AG04450 (cell line): ENCODE measurements at places on chromosomes 12 and 14. TPM values are rescaled to one million over a fixed set of nuclear protein-coding genes. Genes with fewer than 3 reads are reported as not detected.

The EXOC3L4 gene
- not detected in 2 replicates for polyA plus RNA-seq

The LPAR5 gene
- not detected in 2 replicates for polyA plus RNA-seq

The SPTB gene
- polyA plus RNA-seq, result 0.01 TPM in 1 of 2 replicates, not detected in the other

DNA sequence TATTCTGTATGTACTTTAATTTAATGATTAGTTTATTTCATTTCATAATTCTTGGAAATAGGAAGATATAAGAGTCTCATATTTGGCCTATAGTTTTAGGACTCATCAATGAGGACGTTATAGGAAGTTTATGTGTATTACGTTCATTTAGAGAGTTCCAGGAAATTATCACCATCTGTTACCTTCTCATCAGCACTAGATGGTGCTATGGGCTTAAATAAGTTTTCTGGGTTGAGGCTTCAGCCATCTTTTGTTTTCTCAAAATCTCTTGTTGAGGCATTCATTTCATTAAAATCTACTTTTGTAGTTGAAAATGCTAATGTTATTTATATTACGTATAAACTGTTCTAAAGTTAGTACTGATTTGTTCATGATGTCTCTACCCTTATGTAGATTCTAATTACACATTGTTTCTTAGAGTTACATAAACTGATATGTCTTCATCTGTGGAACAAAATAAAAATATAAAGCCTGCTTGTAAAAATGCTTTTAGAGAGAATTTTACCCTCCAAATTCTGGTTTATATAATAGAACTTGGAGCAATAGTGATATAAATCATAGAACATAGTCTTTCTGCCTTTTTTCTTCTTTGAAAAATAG is 89.2 kb downstream of the CFAP54 start:
- peak; percentile 33 for DNase-seq

GRCh38 chr12:54831631-54832030 is 22.7 kb upstream of the MUCL1 start:
- no peak for DNase-seq

DNA sequence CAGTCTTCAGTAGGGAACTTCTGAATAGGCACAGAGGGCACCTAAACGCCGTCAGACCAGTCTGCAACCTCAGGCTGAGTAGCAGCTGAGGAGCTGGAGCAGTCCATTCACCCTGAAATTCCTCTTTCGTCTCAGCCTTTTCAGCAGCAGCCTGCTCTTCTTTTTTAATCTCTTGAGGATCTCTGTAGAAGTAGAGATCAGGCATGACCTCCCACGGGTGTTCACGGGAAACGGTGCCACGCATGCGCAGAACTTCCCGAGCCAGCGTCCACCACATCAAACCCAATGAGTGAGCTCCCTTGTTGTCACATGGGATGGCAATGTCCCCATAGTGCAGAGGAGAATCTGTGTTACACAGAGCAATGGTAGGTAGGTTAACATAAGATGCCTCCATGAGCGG is 11.1 kb upstream of the MARK3 start:
- no peak for DNase-seq

DNA sequence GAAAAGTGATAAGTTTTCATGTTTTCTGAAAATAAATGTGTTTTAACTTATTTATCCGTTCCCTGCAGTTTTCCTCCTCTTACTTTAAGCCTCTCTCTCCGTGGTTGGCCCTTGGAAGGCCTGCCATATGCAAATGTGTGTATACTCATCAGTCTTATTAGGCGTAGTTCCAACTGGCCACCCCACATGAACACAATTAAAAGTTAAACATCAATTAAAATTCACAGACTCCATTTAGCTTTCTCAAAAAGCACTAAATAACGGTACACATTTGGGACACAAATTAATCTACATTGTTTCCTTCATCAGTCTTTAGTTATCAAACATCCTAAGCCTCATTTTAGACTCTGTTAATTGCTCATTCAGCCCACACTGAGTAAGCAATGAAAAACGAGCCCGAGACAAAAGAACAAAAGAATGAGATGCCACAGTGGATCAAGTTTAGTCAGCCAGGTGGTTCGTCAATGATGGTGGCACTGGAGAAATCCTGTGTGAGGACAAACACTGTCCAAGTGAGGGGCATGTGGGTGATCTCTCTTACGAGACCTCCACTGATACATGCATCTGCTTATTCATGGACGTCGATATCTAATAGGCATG is 76.0 kb upstream of the TMCC3 start:
- DNase-seq, result no peak
